ENCODE measurements at places on chromosomes 13 and 19. TPM values are rescaled to one million over a fixed set of nuclear protein-coding genes. Genes with fewer than 3 reads are reported as not detected.

DNA sequence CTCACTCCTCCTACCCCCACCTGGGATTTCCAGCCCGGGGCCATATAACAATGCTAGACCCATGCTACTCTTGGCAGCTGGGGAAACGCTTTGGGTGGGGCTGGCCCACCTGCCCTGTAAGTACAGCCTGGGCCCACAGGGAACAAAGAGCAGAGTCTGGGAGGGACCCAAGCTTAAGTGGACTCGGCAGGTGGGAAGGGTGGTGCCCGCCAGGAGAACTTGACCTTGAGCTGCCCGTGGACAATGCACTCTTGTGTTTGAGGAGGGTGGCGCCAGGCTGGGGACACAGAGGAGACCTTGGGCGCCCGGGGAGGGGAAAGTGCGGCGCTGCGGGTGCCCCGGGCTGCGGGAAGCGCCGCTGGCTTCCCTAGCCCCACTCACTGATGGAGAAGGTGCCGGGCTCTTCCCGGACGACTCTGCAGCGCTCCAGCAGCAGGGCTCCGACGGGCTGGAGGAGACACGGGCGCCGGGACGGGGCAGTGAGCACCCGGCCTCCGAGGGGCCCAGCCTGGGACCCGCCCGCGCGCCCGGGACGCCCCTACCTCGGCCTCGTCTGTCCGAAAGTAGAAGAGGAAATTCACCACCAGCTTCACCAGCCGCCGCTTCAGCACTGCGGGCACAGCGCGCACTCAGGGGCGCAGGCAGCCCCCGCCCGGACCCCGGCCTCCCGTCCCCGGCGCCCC, 607 bp downstream of the PLEKHJ1 start:
- no peak for DNase-seq
- H3K4me1 ChIP-seq: peaks cover 4% of the 10 kb centered on the region
- no peaks in the 10 kb centered on the region for H3K27me3 ChIP-seq
- no peak overlapping the region for H3K27ac ChIP-seq

GRCh38 chr19:6044056-6044805, 66.1 kb downstream of the RFX2 start:
- no peaks in the 10 kb centered on the region for H3K27me3 ChIP-seq
- no peaks in the 10 kb centered on the region for H3K36me3 ChIP-seq
- no peaks in the 10 kb centered on the region for H3K4me1 ChIP-seq
- DNase-seq: no peak

DNA sequence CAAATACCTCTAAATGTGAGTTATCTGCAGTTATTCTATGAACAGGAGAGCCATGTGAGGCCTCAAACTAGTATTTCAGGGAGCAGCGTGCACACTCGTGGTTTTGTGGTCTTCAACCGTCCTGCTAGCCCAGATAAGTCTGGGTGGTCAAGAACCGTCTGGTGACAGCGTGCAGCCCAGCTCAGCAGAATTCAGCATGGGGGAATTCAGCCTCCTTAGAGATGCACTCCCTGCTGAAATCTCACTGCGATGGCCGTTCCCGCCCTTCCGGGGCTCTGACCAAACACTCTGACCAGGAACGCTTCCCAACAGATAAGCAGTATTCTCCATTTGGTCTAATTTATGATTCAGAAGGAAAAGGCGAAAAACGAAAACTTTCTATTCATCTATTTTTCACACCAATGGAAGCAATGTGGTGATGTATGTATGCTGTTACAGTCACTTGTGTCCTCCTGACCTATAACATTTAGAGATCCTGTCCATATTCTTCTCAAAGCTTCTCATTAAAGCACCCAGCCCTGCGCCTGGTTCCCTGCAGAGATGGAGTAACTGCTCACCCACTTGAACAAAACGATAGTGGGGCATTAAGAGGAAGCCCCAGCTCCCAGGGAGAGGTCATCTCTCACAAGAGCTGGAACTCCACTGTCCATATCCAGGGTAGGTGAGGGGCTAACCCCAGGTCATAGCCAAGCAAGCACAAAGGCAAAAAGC, 2.9 kb downstream of the ANKRD27 start:
- peaks cover 13% of the 10 kb centered on the region for H3K27me3 ChIP-seq
- DNase-seq: no peak
- no peak overlapping the region for H3K4me3 ChIP-seq
- H3K4me1 ChIP-seq: no peaks in the 10 kb centered on the region

DNA sequence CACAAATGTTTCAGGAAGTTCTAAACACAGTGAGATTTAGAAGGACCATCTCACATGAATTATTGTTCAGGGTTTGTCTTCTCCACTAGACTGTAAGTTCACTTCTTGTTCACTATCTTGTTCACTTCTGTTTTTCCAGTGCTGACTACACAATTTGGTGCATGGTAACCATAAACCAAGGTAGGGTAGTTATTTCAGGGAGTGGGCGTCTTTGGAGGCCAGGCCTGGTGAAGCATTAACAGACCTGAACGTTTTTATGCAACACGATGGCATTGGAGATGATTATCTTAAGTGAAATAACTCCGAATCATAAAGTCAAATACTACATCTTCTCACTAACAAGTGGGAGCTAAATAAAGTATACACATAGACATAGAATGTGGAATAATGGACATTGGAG, 14.4 kb upstream of the OXGR1 start:
- no peak overlapping the region for H3K27ac ChIP-seq
- H3K4me1 ChIP-seq: no peaks in the 10 kb centered on the region
- H3K27me3 ChIP-seq: peaks cover 4% of the 10 kb centered on the region
- no peaks in the 10 kb centered on the region for H3K36me3 ChIP-seq
- no peak overlapping the region for H3K4me3 ChIP-seq

DNA sequence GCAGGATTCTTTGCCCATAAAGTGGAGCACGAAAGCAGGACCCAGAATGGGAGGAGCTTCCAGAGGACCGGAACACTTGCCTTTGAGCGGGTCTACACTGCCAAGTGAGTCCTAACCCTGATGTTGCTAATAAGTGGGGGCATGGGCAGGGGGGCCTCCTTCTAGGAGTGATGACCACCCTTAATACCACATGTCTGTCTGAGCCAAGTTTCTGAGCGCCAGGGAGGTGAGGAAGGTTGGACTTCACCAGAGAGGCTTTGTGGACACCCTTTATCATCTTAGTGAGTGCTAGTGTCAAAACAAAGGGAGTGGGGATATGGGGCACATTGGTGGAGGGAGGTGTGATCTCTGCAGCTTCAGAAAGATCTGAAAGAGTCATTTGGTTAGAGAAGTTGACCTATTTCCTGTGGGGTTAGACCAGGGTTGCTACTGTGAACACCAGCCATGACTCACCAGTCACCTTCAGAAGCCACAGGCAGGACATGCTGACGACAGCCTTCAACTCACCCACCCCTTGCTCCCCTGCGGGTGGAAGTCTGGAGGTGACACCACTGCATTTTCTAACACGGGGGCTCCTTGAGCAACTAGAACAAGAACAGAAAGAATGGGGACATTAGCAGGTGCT, 8.8 kb downstream of the ALOX5AP start:
- no peak overlapping the region for H3K27ac ChIP-seq
- H3K36me3 ChIP-seq: no peaks in the 10 kb centered on the region
- H3K4me3 ChIP-seq: no peak overlapping the region
- no peaks in the 10 kb centered on the region for H3K4me1 ChIP-seq

DNA sequence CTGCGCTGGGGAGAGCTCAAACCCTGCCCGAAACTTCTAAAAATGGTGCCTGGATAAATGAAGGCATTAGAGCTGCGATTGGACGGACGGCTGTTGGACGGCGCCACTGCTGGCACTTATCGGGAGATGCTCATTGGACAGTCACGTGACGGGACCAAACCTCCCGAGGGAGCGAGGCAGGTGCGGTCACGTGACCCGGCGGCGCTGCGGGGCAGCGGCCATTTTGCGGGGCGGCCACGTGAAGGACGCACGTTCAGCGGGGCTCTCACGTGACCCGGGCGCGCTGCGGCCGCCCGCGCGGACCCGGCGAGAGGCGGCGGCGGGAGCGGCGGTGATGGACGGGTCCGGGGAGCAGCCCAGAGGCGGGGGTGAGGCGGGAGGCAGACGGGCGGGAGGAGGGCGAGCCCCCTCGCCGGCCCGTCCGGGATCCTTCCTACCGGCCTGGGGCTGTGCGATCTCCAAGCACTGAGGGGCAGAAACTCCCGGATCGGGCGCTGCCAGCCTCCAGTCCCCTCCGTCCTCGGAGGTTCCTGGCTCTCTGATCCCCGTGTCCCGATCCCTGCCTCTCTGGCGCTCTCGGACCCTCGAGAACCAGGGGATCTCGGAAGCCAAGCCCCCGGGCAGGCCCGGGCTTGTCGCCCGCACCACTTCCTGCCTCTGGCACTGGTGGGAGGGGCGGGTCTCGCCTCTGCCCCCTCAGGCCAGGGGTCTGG, at the start of gene BAX:
BAX (plus strand) TSS at position 281 of the 713 bp plus-strand sequence; CDS start at position 335, 54 bp downstream.
- H3K36me3 ChIP-seq: peaks cover 42% of the 10 kb centered on the region
- H3K27me3 ChIP-seq: no peaks in the 10 kb centered on the region
- no peaks in the 10 kb centered on the region for H3K4me1 ChIP-seq
- no peak within 1 kb of the TSS for H3K27ac ChIP-seq

DNA sequence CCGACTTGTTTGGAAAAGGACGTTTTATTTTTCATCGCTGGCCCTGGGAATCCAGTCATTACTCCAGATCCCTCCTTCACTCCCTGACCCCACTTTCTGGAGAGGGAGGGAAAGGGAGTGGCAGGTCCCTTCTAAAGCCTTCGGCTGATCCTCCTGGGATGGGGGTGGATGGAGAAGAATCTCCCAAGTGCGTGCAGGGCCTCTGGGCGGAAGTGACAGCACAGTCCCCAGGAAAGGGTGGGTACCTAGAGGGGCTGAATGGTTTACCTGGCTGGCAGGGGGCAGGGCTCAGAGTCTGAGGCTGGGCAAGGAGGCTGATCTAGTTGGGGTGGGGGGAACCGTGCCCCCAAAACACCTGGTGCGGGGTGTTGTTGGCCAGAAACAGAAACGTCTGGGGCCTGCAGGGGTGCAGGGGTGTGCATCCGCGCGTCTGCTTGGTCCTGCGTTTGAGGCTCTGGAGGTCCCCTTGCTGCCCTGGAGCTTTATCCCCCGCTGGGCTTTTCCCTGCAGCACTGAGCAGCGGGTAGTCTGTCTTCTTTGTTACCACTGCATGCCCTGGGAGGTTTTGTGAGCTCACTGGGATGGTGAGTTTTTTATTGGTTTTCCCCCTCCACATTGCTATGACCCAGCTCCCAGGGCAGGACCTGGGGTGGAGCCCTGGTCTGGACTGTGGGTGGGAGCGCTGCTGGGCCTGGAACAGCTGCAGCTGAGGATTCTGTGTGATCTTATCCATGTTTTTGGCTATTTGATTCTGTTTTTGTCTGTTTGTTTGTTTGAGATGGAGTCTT, 3.0 kb upstream of the ZNF628 start:
- H3K4me1 ChIP-seq: no peaks in the 10 kb centered on the region
- no peak overlapping the region for H3K27ac ChIP-seq
- no peaks in the 10 kb centered on the region for H3K27me3 ChIP-seq
- H3K36me3 ChIP-seq: no peaks in the 10 kb centered on the region
- no peak overlapping the region for H3K4me3 ChIP-seq

Gene SIGLEC11
- not detected for total RNA-seq

Gene RDH13
- 21.1 TPM for total RNA-seq

Gene PCDH20
- total RNA-seq: 0.29 TPM

Gene ZNF546
- 1.8 TPM for total RNA-seq

Gene C13orf42
- total RNA-seq: 18.1 TPM

Gene CEACAM3
- not detected for total RNA-seq

Gene ZNF470
- total RNA-seq: 6.9 TPM

All from H9 (cell line).